ENCODE measurements at places on chromosomes 6 and 20. TPM values are rescaled to one million over a fixed set of nuclear protein-coding genes. Genes with fewer than 3 reads are reported as not detected.
A peak's percentile ranks its signal among the peaks of the same experiment; 100 is the strongest.

GRCh38 chr20:31836853-31837608 lies 8.4 kb downstream of the FOXS1 start:
- H3K27ac ChIP-seq, result no peak overlapping the region
- H3K36me3 ChIP-seq, result no peaks in the 10 kb centered on the region
- peaks cover 39% of the 10 kb centered on the region for H3K4me1 ChIP-seq
- H3K27me3 ChIP-seq, result peaks cover 4% of the 10 kb centered on the region

- H3K27ac ChIP-seq, result no peak overlapping the region
- H3K4me1 ChIP-seq, result no peaks in the 10 kb centered on the region
- no peaks in the 10 kb centered on the region for H3K36me3 ChIP-seq
- H3K4me3 ChIP-seq, result no peak overlapping the region
Measured at GRCh38 chr6:167212713-167213005, 54.9 kb upstream of the GPR31 start.

DNA sequence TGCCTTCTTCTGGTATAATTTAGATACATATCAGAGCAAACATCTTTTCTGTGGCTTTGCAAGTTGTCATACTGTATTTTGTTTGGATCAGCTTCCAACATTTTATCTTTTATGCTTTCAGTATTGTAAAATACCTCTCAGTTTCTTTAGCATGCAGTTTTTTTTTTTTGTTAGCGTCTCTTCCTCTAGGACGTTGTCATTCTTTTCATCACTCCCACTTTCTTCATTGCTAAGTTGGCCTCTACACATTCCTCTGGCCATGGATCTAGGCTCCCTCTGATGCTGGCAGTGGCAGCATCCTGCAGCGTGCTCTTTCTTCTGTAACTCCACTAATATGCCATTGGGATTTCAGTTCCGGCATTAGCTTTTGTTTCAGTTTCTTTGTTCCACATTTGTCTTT lies 21.7 kb downstream of the RPRD1B start:
- DNase-seq, result no peak
- no peak overlapping the region for H3K4me3 ChIP-seq
- H3K27me3 ChIP-seq, result no peaks in the 10 kb centered on the region
- no peak overlapping the region for H3K27ac ChIP-seq
- peaks cover 61% of the 10 kb centered on the region for H3K36me3 ChIP-seq

GRCh38 chr6:26270486-26270861 lies 94.5 kb upstream of the BTN3A2 start:
- H3K27me3 ChIP-seq, result peaks cover 51% of the 10 kb centered on the region
- DNase-seq, result no peak
- H3K36me3 ChIP-seq, result no peaks in the 10 kb centered on the region
- H3K4me1 ChIP-seq, result peaks cover 13% of the 10 kb centered on the region
- no peak overlapping the region for H3K27ac ChIP-seq

- no peak for DNase-seq
- peaks cover 97% of the 10 kb centered on the region for H3K27me3 ChIP-seq
- H3K4me3 ChIP-seq, result no peak overlapping the region
- H3K27ac ChIP-seq, result no peak overlapping the region
Measured at GRCh38 chr20:21398109-21399004, 1.0 kb upstream of the NKX2-4 start.

DNA sequence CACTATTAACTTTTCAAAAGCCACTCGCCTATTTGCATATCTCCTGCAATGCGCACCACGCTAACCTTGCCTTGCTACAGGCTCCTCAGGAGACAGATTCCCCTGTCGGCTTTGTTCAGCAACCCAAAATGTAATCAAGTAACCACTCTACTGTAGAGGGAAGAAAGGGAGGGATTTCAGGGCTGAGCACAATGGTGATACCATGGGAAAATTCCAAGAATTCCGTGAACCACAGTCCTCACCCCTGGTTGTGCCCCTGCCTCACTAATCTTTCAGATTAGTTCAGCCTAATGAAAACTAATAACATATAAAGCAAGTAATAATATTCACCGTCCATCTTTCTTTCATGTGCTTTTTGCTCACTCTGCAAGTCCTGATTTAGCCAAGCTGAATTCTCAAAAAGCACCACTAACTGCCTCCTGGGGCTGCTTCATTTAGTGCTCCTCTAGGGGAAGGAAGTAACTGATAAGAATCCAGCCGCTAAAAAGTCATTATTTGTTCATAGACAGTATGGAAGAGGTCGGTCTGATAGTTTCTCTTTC lies 6.6 kb downstream of the CITED2 start:
- peaks cover 35% of the 10 kb centered on the region for H3K4me1 ChIP-seq
- peaks cover 17% of the 10 kb centered on the region for H3K36me3 ChIP-seq
- no peak overlapping the region for H3K27ac ChIP-seq
- H3K4me3 ChIP-seq, result no peak overlapping the region
- no peak for DNase-seq

- no peak overlapping the region for H3K4me3 ChIP-seq
- H3K27me3 ChIP-seq, result no peaks in the 10 kb centered on the region
- H3K27ac ChIP-seq, result no peak overlapping the region
Measured at GRCh38 chr6:166802401-166802800, 153.9 kb downstream of the RNASET2 start.

- H3K4me1 ChIP-seq, result peaks cover 25% of the 10 kb centered on the region
- no peak overlapping the region for H3K4me3 ChIP-seq
- H3K27me3 ChIP-seq, result no peaks in the 10 kb centered on the region
Measured at GRCh38 chr6:109060571-109060970, 34.1 kb downstream of the SESN1 start.

DNA sequence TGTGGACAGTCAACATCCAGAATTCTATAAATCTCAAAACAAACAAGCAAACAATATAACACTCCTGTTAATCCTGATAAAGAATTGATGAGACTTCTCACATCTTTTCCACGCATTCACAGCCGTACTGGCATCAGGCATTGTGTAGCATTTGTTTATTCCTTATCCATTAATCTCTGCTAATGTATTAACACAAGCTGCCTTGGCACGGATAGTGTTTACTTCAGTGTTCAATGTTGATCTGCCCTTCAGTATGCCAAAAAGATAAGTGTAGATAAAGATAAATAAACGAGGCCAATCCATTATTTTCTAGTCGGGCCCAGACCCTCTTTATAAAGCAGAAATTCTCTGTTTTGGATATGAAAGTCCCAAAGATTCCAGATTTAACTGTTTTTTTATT lies 16.1 kb downstream of the UFL1 start:
- H3K4me3 ChIP-seq, result no peak overlapping the region
- DNase-seq, result no peak
- H3K27me3 ChIP-seq, result no peaks in the 10 kb centered on the region
- no peaks in the 10 kb centered on the region for H3K4me1 ChIP-seq
- peaks cover 51% of the 10 kb centered on the region for H3K36me3 ChIP-seq
- H3K27ac ChIP-seq, result no peak overlapping the region

DNA sequence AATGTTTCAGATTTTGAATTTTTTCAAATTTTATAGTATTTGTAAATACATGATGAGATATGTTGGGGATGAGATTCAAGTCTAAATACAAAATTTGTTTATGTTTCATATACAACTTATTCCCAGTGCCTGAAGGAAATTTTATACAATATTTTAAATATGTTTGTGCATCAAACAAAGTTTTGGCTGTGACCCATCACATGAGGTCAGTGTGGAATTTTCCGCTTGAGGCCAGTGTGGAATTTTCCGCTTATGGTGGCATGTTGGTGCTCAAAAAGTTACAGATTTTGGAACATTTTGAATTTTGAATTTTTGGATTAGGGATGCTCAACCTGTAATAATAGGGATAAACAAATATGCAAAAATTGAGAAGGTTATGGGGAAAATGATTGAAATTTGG lies 356.6 kb upstream of the JAG1 start:
- no peak for DNase-seq
- no peaks in the 10 kb centered on the region for H3K4me1 ChIP-seq
- H3K27me3 ChIP-seq, result no peaks in the 10 kb centered on the region
- no peak overlapping the region for H3K4me3 ChIP-seq
- no peaks in the 10 kb centered on the region for H3K36me3 ChIP-seq

DNA sequence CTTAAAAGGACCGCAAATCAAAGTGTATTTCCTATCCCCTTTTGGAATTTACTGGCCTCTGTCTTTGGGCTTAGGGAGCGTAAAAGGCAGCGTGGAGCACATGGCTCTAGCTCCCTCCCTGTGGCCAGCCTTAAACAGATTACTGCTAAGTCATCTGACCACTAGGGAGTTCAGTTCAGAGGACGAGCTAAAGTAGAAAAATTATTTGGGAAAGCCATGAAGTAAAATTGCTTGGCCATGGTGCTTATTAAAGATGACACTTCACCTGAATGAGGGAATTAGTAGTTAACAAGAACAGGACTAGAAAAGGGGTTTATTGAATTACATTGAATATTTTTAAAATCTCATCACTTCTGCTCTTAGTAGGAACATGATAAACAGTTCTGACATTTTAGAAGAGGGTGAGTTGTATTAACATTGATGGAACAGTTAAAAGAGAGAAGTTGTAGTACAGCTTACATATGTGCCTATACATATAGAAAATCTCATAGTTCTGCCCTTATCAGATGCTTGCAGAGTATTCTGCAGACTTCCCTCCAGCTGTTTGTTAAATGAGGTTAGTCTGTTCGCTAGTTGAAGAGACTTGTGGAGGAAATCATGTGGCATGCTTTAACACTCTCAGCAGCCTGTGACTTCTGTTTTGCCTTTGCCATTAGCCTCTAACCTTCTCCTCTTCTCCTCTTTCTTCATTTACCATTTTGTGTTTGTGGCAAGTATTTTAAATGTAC lies 31.2 kb upstream of the MAPK13 start:
- H3K36me3 ChIP-seq, result peaks cover 63% of the 10 kb centered on the region
- DNase-seq, result no peak
- H3K27me3 ChIP-seq, result no peaks in the 10 kb centered on the region
- H3K4me3 ChIP-seq, result no peak overlapping the region

DNA sequence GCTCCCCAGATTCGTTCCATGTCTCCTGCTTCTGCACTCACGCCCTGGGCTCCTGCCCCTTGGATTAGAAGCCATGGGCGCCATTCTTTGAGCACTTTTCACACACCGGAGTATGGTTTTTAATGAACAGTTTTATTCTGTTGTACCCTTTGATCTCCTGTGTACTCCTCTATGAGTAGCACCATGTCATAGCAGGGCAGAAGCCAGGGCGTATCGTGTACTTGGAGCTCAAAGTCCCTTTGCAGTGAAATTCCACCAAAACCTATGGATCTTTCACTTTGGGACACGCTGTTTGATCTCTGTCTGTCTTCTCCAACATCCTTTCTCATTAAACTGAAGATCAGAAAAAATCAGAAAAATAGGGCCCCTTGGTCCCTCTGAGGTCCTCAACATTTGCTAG lies 275.3 kb downstream of the NRN1 start:
- no peak overlapping the region for H3K27ac ChIP-seq
- no peaks in the 10 kb centered on the region for H3K27me3 ChIP-seq
- no peak overlapping the region for H3K4me3 ChIP-seq
- H3K36me3 ChIP-seq, result no peaks in the 10 kb centered on the region

GRCh38 chr6:46983007-46983411 lies 59.1 kb downstream of the ADGRF1 start:
- peak overlapping the region; percentile 82 for H3K27ac ChIP-seq
- no peaks in the 10 kb centered on the region for H3K36me3 ChIP-seq
- peaks cover 9% of the 10 kb centered on the region for H3K4me1 ChIP-seq
- peak overlapping the region; percentile 17 for H3K4me3 ChIP-seq

DNA sequence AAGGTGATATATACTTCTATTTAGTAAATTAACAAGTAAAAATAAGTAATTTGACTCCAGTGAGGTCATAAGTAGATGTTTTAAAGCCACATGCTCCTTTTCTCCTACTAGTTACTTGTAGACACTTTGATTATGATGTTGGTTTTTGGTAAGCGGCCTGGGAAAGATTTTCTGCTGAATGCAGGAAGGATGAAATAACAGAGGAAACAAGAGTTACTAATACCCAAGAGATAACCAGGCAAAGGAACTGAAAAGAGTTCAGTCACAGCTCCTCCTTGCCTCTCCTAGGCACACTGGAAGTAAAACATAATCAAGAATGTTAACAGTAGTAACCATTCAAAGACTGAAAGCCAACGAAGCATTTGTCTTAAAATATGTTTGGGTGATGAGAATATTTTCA lies 203.3 kb downstream of the RNGTT start:
- no peak overlapping the region for H3K4me3 ChIP-seq
- no peak for DNase-seq
- no peaks in the 10 kb centered on the region for H3K4me1 ChIP-seq
- no peak overlapping the region for H3K27ac ChIP-seq
- no peaks in the 10 kb centered on the region for H3K27me3 ChIP-seq

DNA sequence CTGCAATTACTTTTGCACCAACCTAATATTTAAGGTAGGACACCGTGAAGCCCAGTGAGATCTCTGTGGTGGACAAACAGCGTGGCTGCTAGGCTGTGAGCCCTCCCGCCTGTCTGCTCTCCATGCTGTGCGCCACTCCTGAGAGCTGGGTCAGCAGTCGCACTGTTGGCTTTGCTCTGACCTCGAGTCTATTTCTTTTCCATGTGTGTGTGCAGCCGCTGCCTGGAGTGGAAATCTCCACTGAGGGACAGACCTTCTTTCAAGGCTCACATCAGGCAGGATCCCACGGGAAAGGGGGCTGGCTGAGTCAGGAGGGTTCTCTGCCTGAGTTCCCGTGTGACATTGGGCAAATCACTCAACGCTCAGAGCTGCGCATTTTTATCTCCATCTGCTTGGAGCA lies 27.1 kb downstream of the RIPOR3 start:
- DNase-seq, result no peak
- H3K36me3 ChIP-seq, result no peaks in the 10 kb centered on the region
- H3K4me3 ChIP-seq, result no peak overlapping the region
- no peak overlapping the region for H3K27ac ChIP-seq
- no peaks in the 10 kb centered on the region for H3K27me3 ChIP-seq
- peaks cover 17% of the 10 kb centered on the region for H3K4me1 ChIP-seq

DNA sequence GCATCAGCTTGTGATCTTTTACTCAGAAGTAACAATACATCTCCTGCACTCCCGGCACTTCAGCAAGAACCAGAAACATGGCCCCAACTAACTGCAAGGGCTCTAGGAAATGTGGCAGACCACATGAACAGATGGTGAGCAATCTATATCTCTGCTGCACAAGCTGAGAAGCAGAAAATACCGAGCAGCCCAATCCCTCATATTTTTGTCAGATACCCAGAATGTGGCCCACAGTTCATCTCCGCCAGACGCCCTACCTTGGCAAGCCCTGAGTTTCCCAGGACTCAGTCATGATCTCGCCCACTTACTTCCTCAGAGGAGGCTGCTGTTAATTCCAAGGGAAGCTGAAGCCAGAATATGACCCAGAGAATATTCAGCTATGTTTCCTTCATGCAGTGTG lies 63.1 kb upstream of the PHACTR1 start:
- no peaks in the 10 kb centered on the region for H3K36me3 ChIP-seq
- no peak overlapping the region for H3K27ac ChIP-seq
- H3K4me1 ChIP-seq, result no peaks in the 10 kb centered on the region
- no peak for DNase-seq
- no peaks in the 10 kb centered on the region for H3K27me3 ChIP-seq

RPN2 gene
- 160 TPM for total RNA-seq

MRAP2 gene
- 0.74 TPM for total RNA-seq

TOMM6 gene
- 134 TPM for total RNA-seq

SLC23A2 gene
- 19.2 TPM for total RNA-seq

PSORS1C2 gene
- not detected for total RNA-seq

DEFB132 gene
- not detected for total RNA-seq

OR2B6 gene
- not detected for total RNA-seq

TFAP2C gene
- 4.2 TPM for total RNA-seq

TMEM30A gene
- 178 TPM for total RNA-seq

WFDC5 gene
- total RNA-seq, result 1.6 TPM

GPR63 gene
- total RNA-seq, result 0.71 TPM
